ENCODE measurements at places on chromosomes 3 and 15.

GRCh38 chr3:30539772-30540171 lies 66.6 kb upstream of the TGFBR2 start:
- no peak for DNase-seq

- DNase-seq, result no peak
Measured at GRCh38 chr3:183907176-183907575, 22.5 kb upstream of the PARL start.

DNA sequence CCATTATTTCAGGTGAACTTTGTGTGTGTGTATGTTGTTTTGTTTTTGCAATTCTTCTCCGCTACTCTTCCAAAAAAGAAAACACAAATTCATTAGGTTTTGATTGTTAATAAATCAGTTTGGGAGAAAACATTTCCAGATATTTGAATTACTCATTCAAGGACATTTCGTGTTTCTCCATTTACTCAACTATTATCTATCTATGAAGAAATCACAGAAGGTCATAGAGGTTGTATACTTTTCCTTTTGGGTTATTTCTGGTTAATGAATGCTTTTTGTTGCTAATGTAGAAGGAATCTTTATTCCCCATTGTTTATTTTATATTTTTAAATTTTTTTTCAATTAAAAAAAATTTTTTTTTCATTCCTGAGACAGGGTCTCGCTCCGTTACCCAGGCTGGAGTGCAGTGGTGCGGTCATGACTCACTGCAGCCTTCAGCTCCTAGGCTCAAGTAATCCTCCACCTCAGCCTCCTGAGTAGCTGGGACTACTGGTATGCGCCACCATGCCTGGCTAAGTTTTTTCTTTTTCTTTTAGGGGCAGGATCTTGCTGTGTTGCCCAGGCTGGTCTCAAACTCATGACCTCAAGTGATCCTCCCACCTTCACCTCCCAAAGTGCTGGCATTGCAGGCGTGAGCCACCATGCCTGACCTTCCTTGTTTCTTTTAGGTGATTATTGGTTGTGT lies 28.4 kb downstream of the IGF1R start:
- DNase-seq, result no peak

GRCh38 chr15:99408236-99409096 lies 157.2 kb downstream of the LRRC28 start:
- no peak for DNase-seq

- DNase-seq, result no peak
Measured at GRCh38 chr3:165918657-165918979, 81.4 kb upstream of the BCHE start.
